ENCODE measurements at places on chromosomes 1 and 21. TPM values are rescaled to one million over a fixed set of nuclear protein-coding genes. Genes with fewer than 3 reads are reported as not detected.

The DNTTIP2 gene
- 65.2 TPM for total RNA-seq

The LCE3B gene
- not detected for total RNA-seq

The SELP gene
- 0.45 TPM for total RNA-seq

The FGR gene
- not detected for total RNA-seq

The EXTL1 gene
- not detected for total RNA-seq

The TNFRSF25 gene
- 85.1 TPM for total RNA-seq

The SNRPE gene
- 151 TPM for total RNA-seq

The DTL gene
- 60.7 TPM for total RNA-seq

The CAPN8 gene
- total RNA-seq: not detected

The FLG2 gene
- not detected for total RNA-seq

The OR6N1 gene
- not detected for total RNA-seq

The UBE2U gene
- total RNA-seq: not detected

The MXRA8 gene
- 0.18 TPM for total RNA-seq

The SH2D2A gene
- total RNA-seq: 192 TPM

The UBXN10 gene
- total RNA-seq: 1.5 TPM

The HRNR gene
- not detected for total RNA-seq

The MEF2D gene
- 49.5 TPM for total RNA-seq

The CATSPER4 gene
- not detected for total RNA-seq
